ENCODE measurements at places on chromosomes 13 and 19. TPM values are rescaled to one million over a fixed set of nuclear protein-coding genes. Genes with fewer than 3 reads are reported as not detected.
A peak's percentile ranks its signal among the peaks of the same experiment; 100 is the strongest.

MRPL57 gene
- total RNA-seq = 14.0 TPM

IQCN gene
- total RNA-seq = 0.56 TPM

- ATAC-seq = no peak
Measured at GRCh38 chr13:38735665-38736440, 49.0 kb downstream of the FREM2 start.

DNA sequence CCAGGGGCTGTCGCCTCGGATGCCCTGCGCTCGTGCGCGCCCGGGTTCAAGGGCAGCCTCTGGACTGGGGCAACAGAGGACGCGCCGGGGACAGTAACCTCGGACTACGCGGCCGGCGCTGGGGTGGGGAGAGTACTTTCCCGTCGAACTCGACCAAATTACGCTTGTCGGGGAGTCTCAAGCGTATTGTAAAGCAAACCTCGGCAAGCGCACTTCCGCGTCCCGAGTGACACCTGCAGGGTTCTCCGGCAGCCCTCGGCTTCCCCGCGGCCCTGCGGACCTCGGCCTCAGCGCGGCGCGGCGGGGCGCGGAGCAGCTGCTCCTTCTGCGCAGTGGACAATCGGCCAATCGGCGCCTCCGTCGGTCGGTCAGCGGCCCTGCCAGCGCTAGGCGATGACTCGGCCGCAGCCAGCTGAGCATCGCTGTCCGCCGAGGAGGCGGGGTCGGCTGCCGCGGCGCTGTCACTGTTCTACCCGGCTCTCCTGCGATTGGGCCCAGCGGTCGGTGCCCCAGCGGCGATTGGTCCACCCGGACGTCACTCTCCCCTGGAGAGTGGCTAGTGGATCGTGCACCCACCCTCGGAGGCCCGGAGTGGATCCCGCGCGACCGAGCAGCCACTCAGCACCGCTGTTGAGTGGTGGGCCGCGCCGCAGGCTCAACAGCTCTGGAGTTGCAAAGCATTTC, at the start of gene SLC46A3:
Gene SLC46A3, minus strand, starts transcription at position 428 of the 684 bp plus-strand sequence. CDS start 972 bp downstream, outside the sequence.
- ATAC-seq = peak; percentile 97

DNA sequence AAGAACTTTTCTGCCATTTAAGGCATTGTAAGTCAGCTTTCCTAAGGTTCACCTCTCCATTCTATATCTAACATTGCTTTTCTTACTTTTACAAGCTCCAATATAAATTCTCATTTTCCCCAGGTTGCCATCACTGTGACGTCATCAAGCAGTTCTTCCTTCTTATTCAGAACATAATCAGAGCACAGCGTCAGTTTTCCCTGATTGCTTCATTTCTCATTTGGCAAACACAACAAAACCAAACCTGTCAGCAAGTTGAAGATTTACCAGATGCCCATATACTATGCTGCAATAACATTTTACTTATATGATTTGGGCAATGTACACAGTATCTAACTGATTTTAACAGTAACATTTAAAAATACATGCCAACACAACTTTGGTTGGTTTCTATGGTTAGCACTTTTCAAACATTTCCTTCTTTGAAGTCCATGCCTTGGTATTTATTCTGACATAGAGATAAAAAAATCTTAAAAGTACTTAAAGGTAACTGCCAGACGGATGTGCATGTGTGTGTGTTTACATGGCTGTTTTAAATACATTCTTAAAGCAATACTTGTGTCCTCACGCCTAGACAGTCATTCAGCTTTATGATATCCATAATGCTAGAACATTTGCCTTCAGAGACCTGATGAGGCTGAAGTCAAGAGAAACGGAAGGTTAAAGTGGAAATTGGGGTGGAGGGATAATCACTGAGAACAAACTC, 264.0 kb downstream of the KLF12 start:
- no peak for ATAC-seq

DNA sequence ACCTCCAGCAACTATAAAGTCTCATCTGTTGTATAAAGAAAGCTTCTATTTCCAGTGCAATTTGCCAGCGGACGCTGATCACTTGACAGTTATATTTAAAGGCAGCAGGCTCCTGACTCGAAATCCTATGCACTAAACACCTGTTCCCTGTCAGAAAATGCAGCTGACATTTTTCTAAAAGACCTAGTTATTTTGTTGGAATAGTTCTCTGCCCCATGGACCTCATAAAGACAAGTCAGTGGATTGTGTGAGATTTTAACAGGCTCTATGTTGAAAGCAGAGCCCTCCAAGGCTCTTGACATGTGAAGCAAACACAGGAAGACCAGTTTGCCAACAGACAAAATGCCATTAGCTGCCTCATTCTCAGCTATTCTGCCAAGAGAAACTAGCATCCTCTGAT, 304.7 kb upstream of the KLF12 start:
- no peak for ATAC-seq

ETV2 gene
- 2.2 TPM for total RNA-seq

INSL3 gene
- not detected for total RNA-seq

DNA sequence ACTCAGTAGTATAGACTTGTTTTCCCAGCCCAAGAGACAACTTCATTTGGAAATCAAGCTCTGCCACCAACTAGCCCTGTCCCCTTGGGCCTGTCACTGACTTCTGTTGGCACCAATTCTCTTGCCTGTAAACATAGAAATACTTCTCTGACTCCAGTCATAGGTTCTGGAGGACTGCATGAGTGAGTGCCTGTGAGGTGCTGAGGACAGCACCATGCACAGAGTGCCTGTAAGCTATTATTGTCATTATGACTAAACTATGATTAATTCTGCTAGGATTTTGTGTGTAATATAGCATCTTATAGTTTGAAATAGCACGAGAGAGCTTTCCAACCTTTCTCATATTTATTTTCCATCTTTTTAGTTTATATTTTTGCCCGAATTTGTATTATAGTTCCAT, 247.9 kb downstream of the MYO16 start:
- ATAC-seq = no peak

DNA sequence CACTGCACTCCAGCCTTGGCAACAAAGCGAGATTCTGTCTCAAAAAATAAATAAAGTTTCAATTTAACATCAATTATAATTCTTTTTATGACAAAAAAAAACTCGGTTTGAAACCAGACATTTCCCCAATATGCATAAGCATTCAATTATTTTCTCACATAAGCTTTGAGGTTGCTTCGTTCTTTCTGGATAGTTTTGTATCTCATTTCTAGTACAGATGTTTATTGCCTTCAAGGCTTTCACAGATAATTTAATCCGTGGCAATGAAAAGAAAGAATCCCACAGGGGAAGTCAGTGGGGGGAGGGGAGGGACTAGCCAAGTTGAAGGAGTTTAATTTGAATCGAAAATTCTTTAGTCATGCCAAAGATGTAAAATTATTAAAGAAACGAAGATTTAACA, 29.6 kb upstream of the TSC22D1 start:
- no peak for ATAC-seq

- ATAC-seq = no peak
Measured at GRCh38 chr19:53631949-53632407, at the start of gene DPRX. Gene DPRX, plus strand, starts transcription at chr19:53631999. Its CDS starts 108 bp downstream, at chr19:53632107.

DNA sequence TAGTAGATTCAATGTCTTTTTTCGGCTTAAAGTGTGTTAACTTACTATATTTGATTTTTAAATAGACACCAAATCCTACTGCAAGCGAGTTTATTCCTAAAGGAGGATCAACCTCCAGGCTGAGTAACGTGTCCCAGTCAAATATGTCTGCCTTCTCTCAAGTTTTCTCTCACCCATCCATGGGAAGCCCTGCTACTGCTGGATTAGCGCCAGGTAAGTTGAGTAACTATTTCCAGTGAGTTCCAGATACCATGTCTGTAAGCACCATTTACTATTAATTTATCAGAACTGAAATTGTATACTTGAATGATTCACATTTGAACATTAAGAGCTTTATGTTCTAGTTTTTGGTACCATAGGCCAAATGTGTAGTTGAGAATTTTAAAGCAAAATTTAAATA, 81.8 kb downstream of the PAN3 start:
- no peak for ATAC-seq

DNA sequence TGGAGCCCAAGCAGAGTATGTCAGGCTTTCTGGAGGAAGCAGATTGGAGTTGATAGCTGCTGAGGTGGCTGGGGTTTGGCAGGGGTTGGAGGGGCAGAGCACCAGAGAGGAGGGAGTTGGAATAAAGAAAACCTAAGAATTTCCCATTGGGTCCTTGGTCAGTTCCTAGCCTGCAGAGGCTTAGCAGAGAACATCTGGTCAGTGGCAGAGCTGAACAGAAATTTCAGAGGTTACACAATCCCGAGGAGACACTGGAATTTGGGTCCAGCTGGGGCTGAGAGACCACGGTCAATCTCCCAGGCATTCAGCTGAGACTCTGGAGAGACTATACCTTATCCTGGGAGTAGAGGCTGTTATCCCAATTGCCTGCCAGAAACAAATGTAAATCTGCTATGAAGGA, 84.4 kb downstream of the DPY19L3 start:
- no peak for ATAC-seq

- no peak for ATAC-seq
Measured at GRCh38 chr13:106568299-106569003, 514 bp upstream of the ARGLU1 start.

MEF2B gene
- total RNA-seq = 1.4 TPM

DNA sequence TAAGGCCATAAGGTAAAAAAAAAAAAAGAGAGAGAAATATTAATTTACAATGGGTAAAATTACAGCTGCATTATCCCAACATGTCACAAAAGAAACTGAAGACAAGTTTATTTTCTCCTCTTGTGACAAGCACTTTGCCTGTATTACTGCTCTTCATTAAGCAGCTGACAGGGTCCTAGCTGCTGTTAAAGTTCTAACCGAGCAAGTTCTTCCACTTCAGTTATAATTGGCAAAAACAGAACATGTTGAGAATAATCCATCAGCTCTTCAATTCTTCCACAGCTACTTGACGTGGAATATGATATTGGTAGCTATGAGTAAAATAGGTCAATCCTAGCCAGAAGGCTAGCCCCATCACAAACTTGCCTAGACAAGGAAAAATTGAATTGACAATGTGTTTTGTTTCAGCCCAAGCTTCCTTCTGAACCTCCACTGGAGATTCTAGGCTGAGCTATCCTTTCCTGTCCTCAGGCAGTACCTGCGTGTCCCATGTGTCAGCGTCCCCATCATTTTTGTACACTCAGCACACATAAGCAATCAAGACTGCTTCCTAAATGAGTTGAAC, 32.2 kb upstream of the DOCK9 start:
- peak; percentile 74 for ATAC-seq

GRCh38 chr19:12912571-12912970, 6.5 kb downstream of the SYCE2 start:
- peak; percentile 12 for ATAC-seq

ATP12A gene
- total RNA-seq = 0.24 TPM

CYP2A6 gene
- total RNA-seq = 0.24 TPM

DNA sequence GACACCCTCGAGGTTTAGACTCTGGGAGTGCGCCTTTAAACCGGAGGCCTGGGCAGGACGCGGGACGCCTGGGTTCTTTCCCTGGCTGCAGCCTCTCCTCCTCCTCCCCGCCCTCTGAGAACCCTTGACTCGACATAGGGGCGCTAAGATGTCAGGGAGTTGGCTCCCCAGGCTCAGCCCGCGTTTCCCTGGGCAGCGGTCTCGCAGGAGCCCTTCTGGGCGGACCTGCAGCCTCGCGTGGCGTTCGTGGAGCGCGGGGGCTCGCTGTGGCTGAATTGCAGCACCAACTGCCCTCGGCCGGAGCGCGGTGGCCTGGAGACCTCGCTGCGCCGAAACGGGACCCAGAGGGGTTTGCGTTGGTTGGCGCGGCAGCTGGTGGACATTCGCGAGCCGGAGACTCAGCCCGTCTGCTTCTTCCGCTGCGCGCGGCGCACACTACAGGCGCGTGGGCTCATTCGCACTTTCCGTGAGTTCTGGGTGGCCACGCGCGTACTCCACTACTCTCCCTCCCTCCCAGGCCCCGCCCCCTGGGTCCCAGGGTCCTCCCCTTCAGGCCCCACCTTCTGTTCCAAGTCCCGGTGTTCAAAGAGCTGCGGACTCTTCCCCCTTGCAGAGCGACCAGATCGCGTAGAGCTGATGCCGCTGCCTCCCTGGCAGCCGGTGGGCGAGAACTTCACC, 1.3 kb downstream of the ICAM5 start:
- peak; percentile 22 for ATAC-seq

PRSS57 gene
- total RNA-seq = not detected

MTUS2 gene
- 0.12 TPM for total RNA-seq

GRCh38 chr13:19089315-19089714, 92.3 kb downstream of the TUBA3C start:
- ATAC-seq = no peak

ZNF564 gene
- 4.1 TPM for total RNA-seq

CDC42EP5 gene
- total RNA-seq = 18.2 TPM

GRCh38 chr13:101554420-101555125, 102.1 kb downstream of the ITGBL1 start:
- ATAC-seq = no peak

DNA sequence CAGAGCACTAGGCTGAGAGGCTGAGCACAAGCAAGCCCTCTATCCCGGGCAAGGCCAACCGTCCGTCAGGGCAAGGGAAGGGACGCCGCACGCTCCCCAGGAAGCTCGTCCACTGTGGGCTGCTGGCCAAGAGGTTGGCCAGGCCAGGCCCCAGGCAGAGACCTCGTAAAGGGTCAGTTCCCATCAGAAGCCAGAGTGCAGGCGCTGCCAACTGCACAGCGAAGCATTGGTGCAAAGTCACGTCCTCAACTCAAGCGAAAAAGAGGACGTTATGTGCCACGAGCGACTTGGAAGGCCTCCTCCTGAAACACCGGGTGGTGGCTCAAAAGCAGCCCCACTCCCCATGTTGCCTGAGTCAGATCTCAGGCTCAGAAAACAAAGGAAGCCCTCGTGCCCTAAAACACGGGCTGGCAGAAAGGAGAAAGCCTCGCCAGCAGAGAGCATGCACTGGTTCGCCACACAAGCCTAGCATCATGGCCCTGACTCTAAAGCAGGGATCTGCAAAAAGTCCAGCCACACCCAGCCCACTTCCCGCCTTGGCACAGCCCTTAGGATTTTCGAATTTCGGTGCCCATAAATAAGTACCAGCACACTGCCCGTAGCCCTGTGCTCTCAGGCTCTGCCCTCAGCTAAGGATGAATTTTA, 4.7 kb downstream of the AKAP8 start:
- no peak for ATAC-seq

- peak; percentile 70 for ATAC-seq
Measured at GRCh38 chr19:44570984-44571684, 41.7 kb upstream of the CEACAM20 start.

DNA sequence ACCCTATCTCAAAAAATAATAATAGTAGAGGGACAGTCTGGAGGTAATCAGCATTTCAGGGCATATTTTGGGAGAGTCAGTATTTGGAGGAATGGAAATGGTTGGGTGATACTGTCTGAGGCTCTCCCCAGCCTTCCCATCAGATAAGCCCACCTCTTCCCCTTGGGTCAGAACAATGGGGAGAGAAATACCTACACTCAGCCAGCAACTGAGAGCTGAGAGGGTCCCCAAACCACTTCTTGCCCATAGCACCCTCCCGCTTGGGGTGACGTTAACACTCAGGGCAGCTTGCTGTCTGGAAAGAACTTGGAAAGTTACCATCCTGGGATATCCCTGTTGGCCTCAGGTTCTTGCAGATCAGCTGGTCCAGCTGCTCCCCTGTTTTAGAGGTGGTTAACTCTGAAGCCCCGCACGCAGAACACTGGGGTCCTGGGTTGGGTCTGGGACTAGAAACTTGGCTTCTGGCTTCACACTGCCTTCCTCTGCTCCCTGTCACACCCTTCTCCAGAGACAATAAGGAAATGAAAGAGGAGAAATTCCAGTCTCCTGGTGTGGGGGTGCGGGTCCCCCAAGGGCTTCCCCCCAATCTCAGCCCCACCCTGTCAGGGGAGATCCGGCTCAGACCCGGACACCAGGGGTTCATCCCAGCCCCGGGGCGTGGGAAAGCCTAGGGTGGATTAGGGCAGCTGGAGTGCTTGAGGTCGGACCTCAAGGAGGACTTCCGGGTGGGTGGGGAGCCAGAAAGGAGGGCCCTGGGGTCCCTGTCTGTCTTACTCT, 2.5 kb downstream of the FOXA3 start:
- ATAC-seq = no peak
